ENCODE measurements at places on chromosomes 6 and 20.

DNA sequence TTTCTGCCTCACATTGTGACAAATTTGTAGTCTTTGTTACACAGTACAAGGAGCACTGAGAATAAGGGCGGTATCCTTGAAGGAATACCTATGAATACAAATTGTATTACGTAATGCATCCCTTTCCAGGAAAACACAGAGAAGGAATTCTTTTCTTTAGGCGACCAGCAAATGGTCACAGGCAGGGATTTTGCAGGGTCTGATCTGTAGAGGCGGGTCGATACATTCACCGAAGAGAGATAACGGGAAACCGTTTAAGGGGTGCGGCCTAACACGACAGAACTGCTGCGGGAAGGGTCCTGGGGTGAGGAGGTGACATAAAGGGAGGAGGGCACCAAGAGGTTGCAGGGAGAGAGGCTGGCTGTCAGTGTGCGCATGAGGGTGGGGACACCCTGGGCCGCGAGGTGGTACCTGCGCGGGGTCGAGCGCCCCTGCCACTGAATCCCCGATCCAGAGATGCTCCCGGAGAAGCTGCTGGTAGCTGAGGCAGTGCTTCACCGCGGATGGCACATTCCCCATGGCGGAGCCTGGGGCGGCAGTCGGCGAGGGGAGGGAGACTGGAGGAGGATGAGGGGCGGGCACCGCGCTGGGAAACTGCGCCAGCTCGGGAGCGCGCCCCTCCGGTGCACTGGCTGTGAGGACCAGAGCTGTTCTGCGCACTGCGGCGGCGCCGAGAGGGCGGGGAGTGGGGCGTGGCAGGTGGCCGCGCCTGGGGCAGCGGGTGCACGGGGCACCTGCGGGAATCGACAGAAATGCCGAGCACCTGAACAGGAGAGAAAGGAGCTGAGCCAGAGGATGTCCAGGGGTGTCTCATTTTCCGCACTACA lies at the start of gene HMGCLL1:
HMGCLL1 (minus strand) TSS at position 656 of the 827 bp plus-strand sequence; CDS start at position 519, 137 bp downstream.
- peak; percentile 84 for DNase-seq

DNA sequence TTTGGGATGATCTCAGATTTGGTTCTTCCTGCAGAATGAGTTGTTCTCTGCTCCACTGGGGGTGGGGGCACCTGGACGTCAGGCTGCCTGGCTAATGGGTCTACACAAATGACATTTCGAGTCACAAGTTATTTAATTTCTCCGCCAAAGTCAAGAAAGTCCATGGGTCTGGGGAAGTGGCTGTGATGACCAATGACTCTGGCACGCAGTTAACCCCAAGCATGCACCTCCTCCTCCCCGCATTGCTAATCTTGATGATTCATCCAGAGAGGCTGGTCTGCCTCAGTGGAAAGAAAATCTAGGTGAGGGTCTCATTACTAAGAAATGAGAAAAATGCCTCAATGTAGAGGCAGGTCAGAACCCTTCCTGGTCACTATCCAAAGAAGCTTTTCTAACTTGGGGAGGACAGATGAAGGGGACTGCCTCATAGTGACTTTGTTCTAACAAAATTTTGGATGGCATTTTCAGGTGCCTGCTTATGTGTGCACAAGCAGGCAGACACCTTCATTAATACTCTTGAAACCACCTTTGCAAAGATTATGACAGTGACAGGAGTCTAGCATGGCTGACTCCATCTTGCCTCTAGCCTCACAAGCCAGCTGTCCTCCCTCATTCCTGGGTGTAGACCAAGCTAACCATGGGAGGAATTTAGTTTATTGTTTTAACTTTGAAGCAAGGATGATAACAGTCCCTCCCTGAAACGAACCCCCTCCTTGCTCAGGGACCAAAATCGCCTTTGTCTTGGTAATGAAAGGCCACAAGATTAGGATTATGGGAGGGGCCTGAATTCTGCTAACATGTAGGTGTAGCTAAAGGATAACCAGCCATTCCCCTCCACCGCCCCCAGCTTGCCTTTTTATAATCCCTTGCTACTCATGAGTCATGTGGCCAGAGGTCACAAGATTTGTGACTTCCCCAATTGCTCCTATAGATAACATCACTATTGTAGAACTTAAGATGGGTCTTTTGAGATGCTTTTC lies 98.6 kb upstream of the MRPS10 start:
- no peak for DNase-seq

DNA sequence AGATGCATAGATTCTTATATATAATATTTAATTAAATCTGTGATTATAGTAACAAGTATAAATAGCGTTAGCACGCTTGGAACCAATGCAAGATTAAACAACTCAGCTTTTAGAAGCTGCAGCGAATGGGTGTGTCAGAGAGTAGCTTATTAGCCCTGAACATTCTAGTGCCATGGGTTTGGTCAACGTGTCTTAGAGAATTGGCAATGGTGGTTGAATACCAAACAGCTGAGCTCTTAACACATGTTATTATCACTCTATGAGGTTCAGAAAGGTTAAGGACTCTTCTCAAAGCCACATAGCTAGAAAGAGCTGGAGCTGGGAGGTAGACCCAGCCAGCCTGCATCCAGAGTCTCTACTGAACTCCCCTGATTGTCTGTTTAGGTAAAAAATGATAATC lies 284.2 kb upstream of the CHD6 start:
- DNase-seq = no peak

GRCh38 chr6:1055015-1055921 lies 256.6 kb upstream of the FOXQ1 start:
- peak; percentile 56 for DNase-seq

DNA sequence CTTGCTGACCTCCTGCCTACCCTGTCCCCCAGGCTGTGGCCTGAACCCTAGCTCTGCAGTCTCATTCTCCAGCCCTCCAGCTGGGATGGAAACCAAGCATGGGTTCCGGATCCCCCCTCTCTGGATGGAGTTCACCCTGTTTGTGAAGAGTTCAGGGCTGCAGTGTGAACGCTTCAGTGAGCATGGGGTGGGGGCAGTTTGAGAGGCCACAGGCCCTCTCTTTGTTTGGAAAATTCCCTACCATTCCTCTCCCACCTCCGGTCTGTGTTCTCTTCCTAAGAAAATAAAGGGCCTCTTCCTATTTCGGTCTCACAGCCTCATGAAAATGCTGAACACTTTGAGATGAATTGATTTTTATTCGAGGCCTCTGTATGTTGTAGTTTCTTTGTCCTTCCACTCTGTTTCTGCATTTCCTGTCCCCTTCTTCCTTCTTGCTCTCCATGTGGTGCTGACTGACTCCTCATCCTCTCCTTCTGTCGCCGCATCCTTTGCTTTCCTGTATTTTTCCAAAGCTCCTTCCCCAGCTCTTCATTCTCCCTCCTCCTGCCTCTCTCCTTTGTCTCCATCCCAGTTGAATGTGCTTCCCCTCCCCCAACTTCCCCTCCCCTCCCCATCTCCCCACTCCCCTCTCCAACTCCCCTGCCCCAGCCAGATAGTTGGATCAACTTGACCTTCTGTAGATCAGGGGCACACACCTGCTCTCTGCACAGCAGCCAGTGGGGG lies 2.4 kb upstream of the KCNK5 start:
- DNase-seq = no peak

DNA sequence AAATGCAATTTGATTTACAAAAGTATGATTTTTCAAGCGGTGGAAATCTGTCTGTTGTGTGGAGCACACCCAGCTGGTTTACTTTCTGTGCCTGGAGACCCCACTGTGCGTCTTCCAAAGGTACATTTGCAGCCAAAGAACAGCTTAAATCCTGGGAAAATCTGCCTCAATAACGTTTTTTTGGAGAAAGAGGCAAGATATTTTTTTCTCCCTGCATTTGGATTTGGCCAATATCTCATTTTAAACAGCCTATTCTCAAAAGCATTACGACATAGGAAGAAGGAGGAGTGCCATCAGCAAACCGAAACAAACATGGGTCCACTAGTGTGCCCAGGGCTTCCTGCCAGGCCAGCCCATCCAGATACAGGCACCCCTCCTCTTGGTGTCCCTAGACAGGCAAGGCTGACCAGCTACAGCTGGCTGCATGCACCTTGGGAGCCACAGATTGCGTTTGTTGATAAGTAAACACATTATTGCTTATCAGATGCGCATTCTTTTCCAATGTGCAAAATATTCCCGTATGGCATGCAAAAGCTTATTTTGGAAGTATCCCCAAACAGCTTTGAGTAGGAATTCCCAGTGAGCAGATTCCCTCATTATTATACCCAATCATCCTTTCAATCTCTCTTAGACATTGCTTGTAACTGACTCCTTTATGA lies 184.5 kb upstream of the MARCKS start:
- no peak for DNase-seq

GRCh38 chr6:159726255-159726917 lies 920 bp upstream of the WTAP start:
- DNase-seq = no peak

DNA sequence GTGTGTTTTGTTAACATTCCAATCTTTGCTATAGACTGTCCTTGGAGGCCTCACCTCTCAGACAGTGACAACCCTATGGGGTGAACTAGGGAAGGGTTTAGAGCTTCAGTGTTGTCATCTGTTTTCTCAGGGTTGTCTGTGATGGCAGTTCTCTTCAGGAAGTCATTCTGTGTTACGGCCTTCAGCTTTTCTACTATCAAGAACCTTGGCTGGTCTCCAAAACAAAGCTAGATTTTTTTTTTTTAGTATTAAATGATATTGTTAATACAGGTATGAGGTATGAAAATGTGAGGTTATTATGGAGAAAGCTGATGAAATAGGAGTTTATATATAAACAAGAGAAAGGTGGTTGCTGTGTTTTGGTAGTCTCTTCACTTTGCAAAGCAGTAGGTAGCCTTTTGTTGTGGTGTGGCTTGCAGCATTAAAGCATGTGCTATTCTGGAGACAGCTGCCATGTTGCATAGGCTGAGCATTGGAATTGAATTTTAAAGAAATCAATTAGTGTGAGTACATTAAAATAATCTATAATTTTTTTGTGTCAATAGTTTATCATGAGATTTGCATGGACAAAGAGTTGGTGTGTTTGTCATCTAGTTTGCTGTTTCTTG lies 162.6 kb downstream of the CARMIL1 start:
- DNase-seq = no peak

GRCh38 chr6:155201461-155202226 lies 62.2 kb upstream of the CLDN20 start:
- DNase-seq = no peak
